ENCODE measurements at places on chromosomes 2 and 18.

DNA sequence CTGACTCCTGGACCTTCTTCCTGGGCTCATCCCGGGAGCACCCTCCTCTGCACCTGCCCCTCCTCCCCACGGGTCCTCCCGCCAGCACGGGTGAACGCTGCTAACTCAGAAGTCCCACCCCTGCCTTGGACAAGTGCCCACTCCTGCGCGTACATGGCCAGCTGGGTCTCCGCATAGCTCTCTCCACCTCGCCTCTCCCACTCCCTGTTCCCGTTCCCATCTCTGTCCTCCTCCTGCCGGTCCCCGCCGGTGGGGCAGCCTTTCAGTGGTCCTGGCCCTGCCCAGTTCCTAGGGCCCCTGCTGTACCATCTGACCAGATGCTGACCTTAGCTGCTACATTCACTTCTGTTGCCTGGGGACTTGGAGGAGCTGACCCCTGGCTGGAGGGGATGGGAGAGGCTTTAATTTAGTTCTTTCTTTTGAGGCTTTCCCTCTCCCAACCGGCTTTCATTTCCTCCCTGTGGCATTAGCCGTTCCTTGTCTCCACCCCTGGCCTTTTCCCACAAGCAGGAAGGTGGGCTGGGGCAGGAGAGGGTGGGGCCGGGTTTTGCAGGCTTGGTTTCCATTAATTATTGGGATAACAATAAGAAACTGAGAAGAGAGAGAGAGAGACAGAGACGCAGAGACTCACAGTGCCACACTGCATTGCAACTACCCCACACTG is 136.1 kb downstream of the SH3BP4 start:
- DNase-seq, result no peak

DNA sequence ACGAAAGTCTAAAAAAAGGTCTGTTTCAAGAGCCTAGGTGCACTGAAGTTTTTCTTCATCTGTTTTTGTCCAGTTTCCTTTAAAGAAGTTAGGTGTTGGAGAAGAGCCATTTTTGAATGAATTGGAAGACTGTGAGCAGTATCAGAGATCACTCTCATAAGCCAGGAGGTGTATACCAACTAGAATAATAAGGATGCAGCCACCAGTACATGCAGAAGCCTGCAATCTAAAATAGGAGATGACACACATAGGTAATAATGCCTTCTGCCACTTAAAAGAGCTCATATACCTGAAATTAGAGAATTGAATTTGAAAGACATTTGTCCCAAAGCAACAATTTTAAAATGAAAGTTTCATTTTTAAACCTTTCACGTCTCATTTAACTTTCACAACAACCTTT is 81.7 kb downstream of the RBMS1 start:
- DNase-seq, result no peak

DNA sequence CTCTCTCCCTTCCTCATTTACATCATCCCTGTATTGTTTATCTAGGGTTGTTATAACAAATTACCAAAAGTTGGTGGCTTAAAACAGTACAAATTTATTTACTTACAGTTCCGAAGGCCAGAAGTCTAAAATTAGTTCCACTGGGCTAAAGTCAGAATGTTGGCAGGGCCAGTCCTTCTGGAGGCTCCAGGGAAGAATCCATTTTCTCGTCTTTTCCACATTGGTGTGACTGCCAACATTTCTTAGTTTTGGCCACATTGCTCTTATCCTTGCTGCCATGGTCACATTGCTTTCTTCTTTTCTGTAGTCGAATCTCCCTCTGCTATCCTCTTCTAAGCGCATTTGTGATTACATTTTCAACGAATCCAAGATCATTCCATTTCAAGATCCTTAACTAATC is 34.7 kb downstream of the ICOS start:
- no peak for DNase-seq

- no peak for DNase-seq
Observed at GRCh38 chr2:233476063-233476410, 90.5 kb downstream of the USP40 start.

GRCh38 chr2:18176679-18177215 is 298.3 kb downstream of the KCNS3 start:
- DNase-seq, result no peak

DNA sequence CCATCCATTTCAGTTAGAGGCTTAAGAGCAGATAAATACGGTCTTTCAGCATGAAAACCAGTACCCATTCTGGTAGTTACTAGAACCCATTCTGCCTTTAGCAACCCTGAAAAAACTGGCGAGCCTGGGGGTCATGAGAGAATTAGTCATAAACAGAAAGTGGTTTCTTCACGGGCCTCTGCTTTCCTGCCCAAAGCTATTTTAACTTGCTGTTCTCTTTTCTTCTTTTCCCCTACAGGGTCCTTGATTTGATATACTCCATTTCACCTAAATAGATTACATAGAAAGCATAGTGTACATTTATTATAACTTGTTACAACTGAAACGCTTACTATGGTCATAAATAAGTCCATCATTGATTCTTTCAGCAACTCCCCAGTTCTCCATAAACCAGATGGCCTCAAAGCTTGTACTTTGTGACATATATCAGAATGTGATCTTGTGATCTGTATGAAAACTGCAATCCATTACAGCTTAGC is 48.3 kb downstream of the WDFY1 start:
- peak; percentile 58 for DNase-seq

DNA sequence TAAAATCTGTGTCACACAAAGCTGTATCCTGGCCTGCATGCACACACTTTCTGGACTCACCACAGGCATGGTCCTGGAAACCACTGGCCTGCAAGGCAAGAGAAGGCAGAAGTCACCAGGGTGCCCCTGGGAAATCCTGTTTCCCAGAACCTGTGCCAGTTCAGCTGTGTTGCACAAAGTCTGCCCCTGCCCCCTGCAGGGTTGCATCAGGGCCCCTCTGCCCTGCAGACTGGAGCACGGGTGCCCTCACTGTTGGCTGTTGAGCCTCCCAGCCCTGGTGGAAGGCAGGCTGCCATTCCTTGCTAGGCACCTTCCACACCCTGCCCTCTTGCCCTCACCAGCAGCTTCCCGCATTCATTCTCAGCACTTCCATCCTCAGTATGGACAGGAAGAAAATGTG is 18.0 kb upstream of the TUBB6 start:
- DNase-seq, result no peak

- DNase-seq, result no peak
Observed at GRCh38 chr18:23903971-23904370, 110.6 kb upstream of the TTC39C start.

DNA sequence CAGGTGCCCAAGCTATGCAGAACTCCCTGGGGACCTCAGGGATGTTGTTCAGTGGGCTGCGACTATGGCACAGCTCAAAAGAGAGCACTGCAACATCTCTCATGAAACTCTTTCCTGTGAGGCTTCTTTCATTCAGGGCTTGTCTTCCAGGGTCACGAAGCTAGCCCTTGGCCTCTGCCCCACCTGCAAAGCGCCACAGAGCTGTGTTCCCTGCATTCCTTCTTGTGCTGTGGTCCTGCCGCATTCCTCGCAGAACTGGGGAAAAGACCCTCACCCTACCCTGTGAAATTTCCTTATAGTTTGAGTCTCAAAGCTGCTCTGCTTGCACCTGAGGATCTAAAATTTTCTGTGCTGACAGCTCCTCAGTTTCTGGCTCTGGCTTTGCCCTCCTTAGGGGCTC is 26.3 kb upstream of the ITGB6 start:
- no peak for DNase-seq

DNA sequence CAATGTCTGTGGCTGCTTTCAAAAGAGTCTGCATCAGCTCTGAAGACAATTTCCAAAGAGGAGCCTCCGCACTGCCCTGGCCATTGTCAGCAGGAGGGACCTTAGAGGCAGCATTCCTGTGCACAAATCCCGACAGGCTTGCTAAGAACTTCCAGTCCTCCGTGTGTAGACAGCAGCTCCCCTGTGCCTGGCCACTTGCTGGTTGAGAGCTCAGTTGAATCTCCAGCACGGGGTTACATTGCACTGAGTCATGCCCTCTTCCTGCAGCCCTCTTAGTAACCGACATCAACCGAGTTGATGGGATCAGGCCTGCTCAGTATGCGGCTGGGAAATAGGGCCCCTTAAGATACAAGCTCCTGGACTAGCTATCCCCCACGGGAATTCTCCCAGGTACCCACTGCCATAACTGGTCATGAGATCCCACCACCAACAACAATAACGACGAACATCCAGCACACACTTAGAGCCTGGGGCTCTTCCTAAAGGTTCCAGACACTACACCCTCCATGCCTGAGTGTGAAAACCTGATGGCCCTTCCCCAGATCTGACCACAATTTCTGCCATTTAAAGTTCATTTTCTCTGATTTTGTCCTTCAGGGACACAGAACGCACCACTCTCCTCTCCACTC is 12.0 kb downstream of the ATP6V1B1 start:
- peak; percentile 71 for DNase-seq

DNA sequence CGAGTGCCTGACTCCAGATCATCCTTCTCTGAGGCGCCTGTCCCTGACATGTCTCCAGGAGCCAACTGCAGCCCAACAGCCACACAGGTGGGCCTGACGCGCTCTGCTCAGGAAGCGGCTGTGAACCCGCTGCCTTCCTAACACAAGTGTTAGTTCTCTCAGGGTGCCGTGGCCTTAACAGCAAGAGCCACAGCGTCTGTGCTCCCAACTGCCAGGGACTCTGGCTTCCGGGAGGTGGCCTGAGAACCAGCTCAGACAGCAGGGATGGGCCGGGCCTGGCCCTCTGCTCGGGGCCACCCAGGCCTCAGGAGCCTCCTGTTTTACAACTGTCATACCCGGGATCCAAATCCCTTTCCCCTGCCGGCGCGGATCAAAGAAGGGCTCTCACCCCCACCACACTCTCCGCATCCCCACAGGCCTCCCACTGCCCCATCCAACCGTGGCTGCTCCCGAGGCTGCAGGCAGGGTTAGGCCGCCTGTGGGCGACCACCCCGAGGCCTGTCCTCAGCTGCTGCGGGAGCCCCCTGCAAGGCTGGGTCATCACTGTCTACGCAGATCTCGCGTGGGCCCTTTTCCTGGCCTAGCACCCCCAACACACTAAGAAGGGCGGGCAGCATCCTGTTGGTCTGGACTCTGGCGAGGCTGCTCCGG is 114.2 kb upstream of the ZNF236 start:
- DNase-seq, result no peak

DNA sequence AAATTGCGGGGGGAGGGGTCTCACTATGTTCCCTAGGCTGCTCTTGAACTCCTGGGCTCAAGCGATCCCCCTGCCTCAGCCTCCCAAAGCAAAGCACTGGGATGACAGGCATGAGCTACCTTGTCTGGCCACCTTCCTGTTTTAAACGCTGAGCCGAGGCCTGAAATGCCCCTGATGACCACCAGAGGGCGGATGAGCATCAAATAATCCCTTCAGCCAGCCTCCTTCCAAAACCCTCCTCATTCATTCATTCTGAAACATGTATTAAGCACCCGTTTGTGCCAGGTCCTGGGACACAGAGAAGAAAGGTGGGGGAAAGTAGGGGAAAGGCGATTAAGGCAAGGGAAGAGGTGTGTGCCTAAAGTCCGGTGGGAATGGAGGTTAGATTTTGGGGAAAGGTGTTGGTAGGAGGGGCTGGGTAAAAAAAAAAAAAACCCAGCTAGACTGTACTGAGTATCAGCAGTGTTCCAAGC is 30.7 kb upstream of the PTMA start:
- peak; percentile 70 for DNase-seq

GRCh38 chr2:226376516-226377180 is 423.0 kb downstream of the IRS1 start:
- no peak for DNase-seq

GRCh38 chr2:8679827-8680731 is 1.8 kb upstream of the ID2 start:
- DNase-seq, result peak; percentile 88

GRCh38 chr18:27608742-27609141 is 423.6 kb upstream of the CHST9 start:
- no peak for DNase-seq

- peak; percentile 59 for DNase-seq
Observed at GRCh38 chr2:12176623-12177454, 430.4 kb downstream of the LPIN1 start.

DNA sequence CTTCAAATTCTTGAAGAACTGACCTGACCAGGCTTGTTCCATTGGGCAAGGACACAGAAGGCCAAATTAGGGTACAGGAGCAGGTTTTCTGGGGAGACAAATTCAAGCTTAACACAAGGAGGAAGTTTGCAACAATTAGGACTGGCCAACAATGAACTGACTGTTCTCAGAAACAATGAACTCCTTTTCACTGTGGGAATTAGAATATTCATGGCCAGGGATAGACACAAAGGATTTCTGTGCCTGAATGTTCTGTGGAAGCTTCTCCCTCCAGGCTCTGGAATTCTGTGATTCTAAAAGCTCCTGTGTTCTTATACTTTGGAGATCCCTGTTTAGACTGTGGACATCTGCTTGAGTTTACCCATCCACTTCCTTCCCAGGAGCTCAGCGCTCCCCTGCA is 15.2 kb downstream of the SMYD1 start:
- DNase-seq, result no peak

- no peak for DNase-seq
Observed at GRCh38 chr2:98634406-98635092, 26.2 kb downstream of the UNC50 start.

DNA sequence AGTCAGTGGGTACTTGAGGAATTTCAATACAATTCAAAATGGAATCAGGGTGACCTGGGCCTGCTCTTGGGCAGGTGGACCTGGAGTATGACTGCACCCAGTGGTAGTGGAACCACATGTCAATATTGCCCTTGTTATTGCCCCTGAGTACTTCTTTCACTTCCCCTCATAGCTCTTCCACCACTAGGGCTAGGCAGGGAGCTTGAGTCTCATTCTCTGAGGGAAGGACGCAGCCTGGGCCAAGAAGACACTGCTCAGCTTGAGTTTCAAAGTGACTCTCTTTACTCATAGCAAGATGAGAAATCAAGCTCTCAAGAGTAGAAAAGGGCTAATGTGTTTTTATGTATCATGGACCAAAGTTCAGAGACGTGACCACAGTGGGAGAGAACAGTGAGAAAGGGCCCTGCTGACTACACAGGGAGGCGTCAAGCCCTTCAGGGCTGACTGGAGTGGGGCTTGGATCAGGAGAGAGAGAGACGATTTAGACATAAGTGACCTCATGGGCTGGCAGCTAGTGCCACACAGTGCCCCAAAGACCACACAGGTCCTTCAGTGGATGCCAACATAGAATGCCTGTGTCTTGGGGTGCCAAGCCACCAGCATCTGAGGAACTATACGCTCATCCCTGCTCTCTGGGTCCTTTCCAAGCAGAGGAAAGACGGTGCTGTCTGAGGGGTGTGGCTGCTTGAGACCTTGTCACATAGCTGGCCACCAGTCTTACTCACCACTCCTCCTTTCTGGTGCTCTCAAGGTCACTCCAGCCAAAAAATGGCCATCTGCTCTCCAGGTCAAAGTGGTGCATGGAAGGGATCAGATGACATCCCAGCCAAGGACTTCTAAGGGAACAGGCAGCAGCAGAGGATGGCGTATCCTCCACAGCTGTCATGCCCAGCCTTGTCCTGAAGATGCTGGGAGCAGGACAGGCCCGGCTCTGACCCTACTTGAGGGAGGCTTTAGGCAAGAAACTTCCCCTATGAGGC is 13.0 kb downstream of the PTMA start:
- no peak for DNase-seq

Measured in RCC 7860 (cell line).